AG04449 (cell line): ENCODE measurements at places on chromosomes 12 and 14.

GRCh38 chr14:105267820-105268548 lies 19.7 kb downstream of the BTBD6 start:
- no peak for DNase-seq

GRCh38 chr12:75592086-75592485 lies 80.7 kb upstream of the KRR1 start:
- DNase-seq = no peak

DNA sequence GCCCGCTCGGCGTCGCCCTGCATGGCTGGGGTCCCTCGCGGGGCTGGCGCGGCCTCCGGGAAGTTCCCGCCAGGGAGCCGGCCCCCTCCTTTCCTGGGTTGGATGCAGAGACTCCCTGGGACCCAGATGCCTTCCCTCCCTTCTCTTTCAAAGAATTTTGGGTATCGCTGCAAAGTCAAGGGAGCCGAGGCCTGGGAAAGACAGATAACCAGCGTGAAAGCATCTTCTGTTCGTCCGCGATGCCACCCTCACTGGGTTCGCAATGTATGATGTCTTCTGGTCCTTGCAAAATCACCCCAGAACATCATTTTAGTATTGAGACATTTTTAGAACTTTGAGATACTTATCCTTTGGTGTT lies 451 bp downstream of the IRAK3 start:
- no peak for DNase-seq

DNA sequence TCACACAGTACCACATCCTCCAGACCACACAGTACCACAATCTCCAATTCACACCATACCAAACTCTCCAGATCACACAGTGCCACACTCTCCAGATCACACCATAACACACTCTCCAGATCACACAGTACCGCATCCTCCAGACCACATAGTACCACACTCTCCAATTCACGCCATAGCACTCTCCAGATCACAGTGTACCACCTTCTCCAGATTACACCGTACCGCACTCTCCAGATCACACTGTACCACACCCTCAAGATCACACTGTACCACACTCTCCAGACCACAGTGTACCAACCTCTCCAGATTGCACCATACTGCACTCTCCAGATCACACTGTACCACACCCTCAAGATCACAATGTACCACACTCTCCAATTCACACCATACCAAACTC lies 184.9 kb downstream of the NTF3 start:
- no peak for DNase-seq

DNA sequence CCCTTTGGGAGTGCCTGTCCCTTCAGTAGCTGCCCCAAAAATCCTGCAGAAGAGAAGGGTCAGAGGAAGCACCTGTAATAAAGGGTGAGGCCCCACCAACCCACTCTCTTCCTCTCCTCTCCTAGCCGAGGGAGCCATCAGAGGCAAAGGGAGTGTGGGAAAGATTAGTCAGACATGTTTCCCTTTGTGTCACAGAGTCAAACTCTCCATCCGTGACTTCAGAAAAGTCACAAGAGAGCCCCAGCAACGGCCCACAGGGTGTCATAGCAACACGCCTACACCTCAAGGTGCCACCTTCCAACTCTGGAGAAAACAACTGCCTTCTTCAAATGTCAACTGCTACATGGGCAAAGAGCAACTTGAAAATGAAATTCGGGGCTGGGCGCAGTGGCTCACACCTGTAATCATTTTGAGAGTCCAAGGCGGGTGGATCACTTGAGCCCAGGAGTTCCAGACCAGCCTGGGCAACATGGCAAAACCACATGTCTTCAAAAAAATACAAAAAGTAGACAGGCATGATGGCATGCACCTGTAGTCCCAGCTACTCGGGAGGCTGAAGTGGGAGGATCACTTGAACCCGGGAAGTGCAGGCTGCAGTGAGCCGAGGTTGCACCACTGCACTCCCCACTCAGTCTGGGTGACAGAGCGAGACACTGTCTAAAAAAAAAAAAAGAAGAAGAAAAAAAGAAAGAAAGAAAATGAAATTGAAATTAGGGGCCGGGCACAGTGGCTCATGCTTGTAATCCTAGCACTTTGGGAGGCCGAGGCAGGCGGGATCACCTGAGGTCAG lies 17.7 kb upstream of the CD27 start:
- no peak for DNase-seq

GRCh38 chr14:59464486-59465315 lies 479 bp downstream of the GPR135 start:
- no peak for DNase-seq

- DNase-seq = peak; percentile 31
Observed at GRCh38 chr12:108611884-108612415, 14.1 kb upstream of the TMEM119 start.

GRCh38 chr12:18165422-18165871 lies 75.5 kb upstream of the RERGL start:
- no peak for DNase-seq

DNA sequence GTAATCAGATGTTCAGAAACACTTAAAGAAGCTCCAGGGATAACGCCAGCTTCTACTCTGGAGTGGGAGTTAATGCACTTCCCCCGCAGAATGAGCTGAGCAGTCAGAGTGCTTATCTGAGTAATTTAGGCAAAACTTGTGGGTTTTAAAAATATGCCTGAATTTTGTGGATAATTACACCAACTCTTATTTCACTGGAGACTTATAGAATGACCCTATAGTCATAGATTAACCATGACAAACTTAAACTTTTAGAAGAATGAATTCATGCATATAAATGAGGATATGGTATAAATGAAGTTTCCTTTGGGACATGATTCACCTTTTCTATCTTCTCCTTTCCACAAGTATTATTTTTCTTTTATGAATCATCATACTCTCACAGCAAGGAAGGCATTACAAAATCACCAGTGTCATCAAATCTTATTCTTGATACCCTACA lies 241.1 kb upstream of the FBXO33 start:
- peak; percentile 28 for DNase-seq

DNA sequence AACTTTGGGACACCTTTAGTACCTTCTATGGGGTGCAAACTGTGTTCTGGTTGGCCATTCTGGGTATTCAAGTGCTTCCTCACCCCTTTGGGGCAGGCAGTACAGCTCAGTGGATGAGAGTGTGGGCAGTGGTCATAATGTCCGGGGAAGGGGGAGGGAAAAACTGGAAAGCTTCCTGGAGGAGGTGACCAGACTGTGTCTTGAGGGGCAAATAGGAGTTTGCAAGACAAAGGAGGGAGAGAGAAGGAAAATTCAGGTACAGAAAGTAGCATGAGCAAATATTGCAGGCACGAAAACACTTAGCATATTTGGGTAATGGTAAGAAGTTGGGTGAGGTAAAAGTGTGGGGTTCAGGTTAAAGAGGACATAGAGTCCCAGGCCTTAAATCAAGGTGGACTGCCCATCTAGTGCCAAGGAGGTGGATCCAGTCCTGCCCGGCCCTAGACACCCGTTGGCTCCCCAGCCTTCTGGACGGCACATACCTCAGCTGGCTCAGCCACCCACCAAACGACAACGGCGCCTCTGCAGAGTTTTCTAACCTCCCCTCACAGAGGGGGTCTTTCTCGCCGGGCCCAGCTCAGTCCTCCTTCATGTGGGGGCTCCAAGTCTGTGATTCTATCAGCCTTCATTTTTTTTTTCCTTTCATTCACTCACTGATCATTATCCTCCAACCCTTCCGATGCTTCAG lies 86.4 kb downstream of the DICER1 start:
- DNase-seq = no peak

DNA sequence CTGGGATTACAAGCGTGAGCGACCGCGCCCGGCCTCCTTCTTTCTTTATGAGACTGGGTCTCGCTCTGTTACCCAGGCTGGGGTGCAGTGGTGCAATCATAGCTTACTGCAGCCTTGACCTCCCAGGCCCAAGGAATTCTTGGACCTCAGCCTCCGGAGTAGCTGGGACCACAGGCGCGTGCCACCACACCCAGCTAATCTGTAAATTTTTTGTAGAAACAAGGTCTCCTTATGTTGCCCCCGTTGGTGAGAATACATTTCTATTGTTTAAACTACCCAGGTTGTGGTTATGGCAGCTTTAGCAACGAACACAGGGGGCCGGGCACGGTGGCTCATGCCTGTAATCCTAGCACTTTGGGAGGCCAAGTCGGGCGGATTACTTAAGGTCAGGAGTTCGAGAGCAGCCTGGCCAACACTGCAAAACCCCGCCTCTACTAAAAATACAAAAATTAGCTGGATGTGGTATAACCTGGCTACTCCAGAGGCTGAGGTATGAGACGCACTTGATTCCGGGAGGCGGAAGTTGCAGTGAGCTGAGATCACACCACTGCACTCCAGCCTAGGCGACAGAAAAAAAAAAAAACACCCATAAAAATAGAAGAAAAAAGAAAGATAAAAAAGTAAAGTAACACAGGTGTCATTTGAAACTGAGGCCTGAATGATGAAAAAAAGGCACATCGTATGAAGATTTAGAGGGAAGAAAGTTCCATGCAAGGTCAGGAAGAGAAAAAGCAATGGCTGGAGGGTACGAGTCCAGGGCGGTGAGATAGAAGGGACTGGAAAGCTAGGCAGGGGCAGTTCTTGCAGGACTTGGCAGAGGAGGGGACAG lies 977 bp upstream of the TMEM120B start:
- no peak for DNase-seq

DNA sequence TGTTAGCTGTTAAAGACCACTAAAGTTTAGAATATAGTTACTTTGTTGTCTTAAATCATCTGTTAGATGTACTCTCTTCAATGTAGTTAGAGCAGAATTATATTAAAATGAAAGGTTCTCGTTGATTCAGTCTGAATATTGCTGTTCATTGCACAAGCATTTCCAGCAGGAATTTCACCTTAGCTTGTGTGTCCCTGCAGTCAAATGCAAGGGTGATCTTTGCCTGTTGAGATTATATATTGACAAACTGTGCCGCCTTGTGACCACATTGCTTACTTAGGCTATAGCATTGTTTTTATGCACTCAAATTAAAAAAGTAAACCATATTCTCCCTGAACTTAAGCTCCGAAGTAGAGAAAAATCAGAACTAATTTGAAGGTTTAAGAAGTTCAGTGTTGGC lies 39.5 kb downstream of the ATP2A2 start:
- DNase-seq = no peak

- no peak for DNase-seq
Observed at GRCh38 chr12:117189725-117190209, 503 bp downstream of the FBXO21 start.

GRCh38 chr14:31389946-31390345 lies 30.4 kb downstream of the HEATR5A start:
- DNase-seq = no peak

DNA sequence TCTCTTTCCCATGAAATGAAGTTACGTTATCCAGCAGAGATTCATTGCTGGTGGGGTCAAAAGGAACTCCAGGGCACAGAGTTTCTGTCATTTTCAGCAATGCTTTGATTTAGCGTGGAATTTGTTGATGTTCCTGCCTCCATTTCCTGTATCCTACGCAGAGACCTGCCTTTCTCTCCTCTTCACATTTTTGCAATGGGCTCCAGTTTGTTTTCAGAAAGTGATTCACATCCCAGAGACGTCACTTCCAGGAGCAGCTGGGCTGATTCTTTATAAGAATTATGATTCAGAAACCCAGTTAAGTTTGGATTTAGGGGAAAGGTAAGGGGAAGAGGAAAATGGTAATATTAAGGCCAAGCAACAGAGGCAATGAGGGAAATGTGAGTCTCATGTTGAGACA lies 11.6 kb downstream of the RNASE10 start:
- DNase-seq = no peak

DNA sequence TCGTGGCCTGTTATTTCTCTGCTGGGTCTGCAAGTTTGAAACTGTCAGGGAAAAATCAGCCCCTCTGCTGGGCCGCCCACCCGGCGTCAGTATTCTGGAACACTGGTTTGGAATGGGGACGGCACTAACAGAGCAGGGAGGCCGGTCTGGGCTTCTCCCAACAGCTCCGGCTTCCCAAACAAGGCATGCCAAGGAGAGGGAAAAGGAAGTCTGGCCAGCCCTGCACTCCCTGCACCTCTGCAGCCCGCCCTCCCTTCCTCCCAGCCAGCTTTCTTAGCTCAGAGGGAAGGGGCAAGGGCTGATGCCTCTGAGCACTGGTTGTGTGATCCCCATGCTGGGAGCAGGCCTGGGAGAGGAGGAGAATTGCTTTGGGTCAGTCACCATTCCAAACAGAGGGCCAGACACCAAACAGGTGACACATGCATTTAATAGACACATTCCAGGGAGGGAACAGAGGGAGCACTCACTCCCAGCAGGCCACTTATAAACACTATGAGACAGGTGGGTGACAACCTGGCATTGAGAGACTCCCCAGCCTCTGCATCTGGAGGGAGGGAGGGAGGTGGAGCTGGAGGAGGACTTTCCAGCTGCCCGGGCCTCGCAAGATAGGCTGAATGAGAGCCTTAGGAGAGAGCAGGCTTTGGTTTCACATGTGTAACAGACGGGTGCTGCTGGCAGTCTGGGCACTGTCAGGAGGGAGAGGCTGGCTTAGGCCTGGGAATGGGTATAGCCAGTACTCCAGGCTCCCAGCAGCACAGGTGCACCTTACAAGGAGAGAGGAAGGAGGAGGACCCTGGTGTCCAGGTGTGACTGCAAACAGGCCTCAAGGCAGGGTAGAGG lies 10.3 kb downstream of the KRT75 start:
- no peak for DNase-seq

- DNase-seq = no peak
Observed at GRCh38 chr14:101241147-101241546, 320.1 kb upstream of the DIO3 start.

DNA sequence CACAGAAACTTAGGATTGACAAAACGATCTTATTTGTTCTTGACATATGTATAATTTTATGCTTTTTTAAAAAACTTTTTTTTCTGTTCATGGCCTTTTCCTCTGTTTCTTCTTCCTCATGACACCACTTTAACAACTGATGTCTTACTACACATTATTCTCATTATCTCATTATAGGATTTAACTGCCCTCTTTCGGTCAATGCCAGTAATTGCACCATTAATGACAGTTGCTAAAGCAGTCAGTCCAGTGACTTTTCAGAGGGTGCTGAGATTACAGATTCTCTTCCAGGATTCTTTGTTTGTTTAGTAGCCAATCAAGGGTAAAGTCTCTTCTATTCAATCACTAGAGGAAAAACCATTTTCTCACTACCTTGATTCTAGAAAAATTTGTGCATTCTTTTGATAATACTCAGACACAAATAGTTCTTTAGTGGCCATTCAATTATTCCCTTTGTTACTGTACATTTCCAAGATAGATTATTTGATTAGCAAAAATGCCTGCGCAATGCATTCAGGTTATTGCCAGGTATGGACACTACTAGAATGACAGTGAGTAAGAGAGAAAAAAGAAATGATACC lies 50.1 kb downstream of the KLRG1 start:
- no peak for DNase-seq

DNA sequence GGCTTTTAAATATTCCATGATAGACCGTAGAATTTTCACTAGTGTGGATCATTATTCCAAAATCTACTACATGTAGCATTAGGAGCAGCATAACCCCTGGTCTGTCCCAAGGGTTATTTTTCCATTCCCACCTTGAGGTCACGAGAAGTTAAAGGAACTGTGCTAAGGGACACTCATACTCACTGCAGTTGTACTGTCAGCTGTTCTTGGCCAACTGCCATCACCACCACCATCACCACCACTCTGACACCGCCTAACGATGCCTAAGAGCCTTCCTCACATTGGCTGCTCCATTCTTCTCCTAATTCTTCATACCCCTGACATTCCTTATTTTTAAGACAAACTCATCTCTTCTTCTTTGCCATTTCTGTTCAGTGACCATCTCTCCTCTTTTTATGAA lies 13.4 kb upstream of the PTGDR start:
- DNase-seq = no peak
